Ecto neural progenitor cell (in vitro differentiated cells): ENCODE measurements at places on chromosomes 11 and 22.

- DNase-seq = no peak
Measured at GRCh38 chr11:8652140-8652539, 30.3 kb downstream of the TRIM66 start.

GRCh38 chr11:78828676-78829075 is 254.0 kb upstream of the NARS2 start:
- DNase-seq = no peak

DNA sequence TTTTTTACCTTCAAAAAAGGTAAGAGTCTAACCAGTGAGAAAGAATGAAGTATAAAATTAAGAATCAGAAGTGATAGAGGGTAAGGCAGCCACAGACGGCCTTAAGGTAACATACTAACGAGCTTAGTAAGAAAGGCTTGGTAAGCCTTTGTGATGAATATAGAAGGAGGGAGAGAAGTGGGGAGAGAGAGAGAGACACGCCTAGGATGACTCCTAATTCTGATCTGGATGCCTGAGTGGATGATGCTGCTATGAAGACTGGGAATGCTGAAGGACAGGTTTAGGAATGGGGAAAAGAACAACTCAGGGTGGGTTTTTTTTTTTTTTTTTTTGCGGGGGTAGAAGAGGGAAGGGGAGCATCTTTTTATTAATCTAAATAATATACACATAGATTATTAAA is 4.8 kb downstream of the FBXO3 start:
- DNase-seq = no peak

DNA sequence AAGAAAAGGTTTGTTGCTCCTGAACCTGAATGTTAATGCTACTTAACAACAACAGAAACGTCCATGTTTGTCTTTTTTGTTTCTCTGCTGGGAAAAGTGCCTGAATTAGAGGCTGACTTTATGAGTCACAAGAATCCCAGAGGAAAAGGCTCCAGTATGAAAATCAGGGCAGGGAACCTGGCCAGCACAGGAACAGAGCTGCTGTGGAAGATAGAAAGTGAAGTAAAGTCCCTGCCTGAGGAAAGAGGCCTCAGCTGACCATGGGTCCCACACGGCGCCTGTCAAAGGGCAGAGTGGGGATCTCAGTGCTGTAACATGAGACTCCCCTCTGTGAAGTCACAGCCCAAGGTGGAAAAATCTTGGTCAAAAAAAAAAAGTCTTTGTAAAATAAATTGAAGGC is 632.3 kb upstream of the CCDC90B start:
- DNase-seq = no peak
